ENCODE measurements at places on chromosomes 6 and 20.

DNA sequence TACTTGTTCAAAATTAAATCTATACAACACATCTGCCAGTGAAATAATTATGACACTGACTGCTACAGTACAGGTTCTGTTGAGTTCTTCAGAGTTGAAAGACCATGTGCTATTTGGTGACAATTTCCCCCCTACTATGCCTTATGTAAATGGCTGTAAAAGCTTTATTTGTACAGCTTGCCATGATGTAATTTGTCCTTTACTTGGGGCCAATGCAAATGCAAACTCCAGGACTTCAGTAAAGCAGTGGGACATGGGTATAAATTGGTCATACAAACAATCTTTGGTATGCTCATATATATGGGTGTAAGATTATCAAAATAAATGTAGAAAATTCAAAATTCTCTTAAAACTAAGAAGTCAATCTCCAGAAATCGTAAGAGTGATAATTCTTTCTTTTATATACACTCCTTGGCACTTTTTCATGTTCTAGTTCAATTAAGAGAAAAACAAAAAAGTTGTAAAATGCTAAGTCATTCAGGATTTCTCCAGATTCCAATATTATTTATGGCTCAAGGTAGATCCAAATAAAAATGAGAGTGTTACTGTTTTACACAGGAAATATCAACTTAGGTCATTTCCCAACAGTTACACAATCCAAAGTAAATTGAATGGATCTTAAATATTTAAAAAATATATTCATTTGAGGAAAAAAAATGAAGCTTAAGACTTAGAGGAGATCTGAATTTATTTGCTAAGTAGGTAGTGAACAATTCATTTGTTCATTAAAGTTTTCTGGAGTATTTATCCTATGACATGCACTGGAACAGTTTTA is 1310.5 kb upstream of the CITED2 start:
- DNase-seq, result no peak

GRCh38 chr20:59752704-59753460 is 148.5 kb downstream of the PHACTR3 start:
- no peak for DNase-seq

- no peak for DNase-seq
Measured at GRCh38 chr6:124974771-124975377, 12.6 kb downstream of the RNF217 start.

GRCh38 chr6:79404677-79405076 is 132.6 kb downstream of the LCA5 start:
- DNase-seq, result no peak

DNA sequence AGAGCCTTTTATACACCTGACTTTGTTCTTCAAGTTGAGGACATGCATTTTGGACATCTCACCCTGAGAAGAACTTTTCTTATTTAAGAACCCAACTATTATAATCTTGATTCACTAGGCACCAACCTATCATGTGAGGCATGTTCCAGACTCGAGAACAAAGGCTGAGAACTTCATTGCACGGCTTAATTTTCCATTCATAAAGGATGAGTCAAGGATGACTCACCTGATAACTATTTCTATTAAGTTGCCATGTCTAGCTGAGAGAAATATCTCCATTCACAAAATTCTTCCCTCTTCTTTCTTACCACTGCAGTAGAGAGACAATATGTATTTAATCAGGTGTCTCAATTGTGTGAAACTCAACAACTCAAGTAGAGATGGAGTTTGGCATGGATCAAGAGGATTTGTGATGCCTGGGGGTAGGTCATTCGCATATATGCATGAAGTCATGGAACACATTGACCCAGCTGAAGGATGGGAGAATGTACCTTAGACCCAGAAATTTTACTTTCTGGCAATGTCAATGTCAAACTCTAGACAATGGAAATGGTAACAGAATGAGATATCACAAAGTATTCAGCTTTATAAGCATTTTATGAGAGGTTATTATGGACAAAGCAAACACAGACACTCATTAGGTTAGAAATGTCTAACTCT is 208.7 kb upstream of the PRND start:
- no peak for DNase-seq

DNA sequence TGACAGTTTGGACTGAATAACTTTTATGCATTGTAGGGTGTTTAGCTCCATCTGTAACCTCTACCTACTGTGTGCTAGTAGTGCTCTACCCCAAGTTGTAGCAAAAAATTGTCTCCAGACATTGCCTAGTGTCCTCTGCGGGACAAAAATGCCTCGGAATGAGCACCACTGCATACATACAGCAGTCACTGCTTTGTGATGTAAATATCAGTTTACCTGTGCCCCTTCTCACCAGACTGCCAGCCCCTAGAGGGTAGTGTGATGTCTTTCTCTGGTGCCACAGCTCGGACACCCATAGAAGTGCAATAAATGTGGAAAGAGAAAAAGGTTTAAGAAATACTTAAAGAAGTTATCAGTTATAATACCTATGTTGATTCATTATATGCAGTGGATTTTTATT is 25.1 kb downstream of the TMEM200A start:
- no peak for DNase-seq

DNA sequence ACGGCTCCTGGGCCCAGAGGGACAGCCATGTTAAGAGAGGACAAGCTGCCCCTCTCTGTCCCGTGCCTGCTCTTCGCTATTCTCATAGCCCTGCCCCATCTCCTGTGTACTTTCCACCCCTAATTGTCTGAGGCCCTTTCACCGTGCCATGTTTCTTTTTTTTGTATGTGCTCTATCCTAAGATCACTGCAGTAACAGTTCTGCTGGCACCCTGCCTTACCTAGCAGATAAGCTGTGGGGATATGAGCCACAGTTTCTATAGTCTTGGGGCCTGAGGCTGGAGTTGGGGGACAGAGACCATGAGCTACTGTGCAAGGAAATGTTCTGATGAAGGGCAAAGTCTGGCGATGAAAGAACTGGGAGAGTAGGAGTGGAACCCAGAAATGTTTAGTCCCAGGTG is 269.5 kb upstream of the CITED2 start:
- DNase-seq, result no peak
